NCI-H1436 (cell line): ENCODE measurements at places on chromosomes 4 and X.

GRCh38 chrX:3461397-3462165, 115.1 kb upstream of the MXRA5 start:
- DNase-seq = no peak

DNA sequence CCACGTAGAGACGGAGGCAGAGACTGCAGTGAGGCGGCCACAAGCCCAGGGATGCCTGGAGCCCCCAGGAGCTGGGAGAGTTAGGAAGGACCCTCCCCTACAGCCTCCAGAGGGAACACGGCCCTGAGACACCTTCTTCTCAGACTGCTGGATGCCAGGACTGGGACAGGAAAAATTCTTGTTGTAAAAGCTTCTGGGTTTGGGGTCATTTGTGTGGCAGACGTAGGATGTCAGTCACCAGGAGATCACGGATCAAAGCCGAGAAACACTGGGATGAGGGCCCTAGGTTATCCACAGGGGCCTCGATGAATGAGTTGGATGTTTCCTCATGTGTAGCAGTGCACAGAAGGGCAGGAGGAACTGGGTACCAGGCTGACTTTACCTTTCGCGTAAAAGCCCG, 163.7 kb downstream of the SHOX start:
- DNase-seq = no peak

DNA sequence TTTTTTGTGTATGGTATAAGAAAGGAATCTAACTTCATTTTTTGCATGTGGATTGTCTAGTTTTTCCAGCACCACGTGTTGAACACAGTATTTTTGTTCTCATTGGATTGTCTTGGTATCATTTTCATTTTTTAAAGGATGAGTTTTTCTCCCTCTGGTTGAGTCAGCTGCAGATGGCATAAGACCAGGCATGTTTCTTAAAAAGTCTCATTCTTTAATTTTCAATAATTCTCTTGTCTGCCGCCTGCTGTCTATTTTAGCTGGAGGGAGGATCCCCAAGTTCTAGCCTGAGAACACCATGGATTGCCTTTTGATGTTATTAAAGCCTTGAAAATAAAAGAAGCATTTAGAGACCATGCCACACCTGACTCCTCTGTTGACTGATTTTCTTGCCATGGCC, 263.8 kb downstream of the ARHGAP24 start:
- no peak for DNase-seq

- peak; percentile 10 for DNase-seq
Measured at GRCh38 chr4:69025191-69025998, 70.9 kb upstream of the UGT2B7 start.

DNA sequence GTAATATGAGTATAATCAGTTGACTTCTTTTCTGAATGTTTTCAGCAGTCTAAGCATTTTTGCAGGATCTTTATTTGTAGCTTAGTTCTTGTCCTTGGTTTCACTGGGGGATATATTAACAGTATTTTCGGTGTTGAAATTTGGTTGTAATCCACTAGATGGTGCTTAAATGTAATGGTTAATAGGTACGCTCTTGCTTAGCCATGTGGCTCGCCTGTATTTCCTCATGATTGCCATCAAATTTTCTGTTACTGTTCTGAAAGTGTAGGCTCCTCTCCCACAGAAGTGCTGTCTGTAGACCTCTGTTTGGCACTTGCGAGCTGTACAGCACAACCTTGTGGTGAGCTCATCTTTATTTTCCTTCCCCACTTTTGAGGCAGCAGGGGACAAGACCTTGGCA, 3.9 kb upstream of the FAAH2 start:
- no peak for DNase-seq

- no peak for DNase-seq
Measured at GRCh38 chrX:105822138-105823091, at the start of gene NRK. TSS of gene NRK (plus strand) at chrX:105822539. CDS start at chrX:105822846, 307 bp downstream.

- no peak for DNase-seq
Measured at GRCh38 chr4:145101091-145101490, 3.0 kb downstream of the ABCE1 start.

DNA sequence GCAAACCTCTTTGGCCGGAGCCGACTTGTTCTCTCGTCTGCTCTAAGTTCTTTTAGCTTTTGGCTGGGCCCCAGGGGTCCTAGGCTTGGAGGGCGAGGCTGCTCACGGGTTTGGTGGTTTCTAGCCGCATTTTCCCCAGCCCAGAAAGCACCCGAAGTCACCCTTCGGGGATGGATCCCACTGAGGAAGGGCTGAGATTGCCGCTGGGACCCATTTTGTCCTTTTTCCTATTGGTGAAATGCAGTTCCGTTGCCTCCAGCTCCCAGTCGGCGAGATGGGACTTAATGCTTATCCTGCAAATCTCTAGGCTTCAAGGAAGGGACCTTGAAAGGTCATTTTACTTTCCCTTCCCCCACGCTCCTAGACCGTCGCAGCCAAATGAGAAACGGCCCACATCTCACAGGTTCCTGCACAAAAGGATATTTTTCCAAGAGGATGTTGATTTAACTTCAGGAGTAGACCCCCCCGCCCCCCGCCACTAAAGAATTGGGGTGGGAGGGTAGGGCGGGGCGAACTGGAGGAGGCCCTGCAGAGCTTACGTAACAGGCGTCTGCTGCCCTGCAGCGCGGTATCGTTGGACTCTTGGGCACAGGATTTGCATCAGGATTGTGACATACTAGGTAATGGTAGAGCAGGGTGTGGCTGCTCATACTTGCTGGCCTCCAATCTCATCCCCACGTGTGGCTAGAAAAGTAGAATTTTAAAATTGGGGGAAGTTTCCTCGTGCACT, 564 bp downstream of the PGK1 start:
- peak; percentile 25 for DNase-seq

GRCh38 chr4:40190880-40191815, 5.7 kb upstream of the RHOH start:
- DNase-seq = peak; percentile 32

GRCh38 chrX:153669174-153669890, 4.3 kb downstream of the PNCK start:
- peak; percentile 16 for DNase-seq

GRCh38 chr4:2962614-2963174, 512 bp downstream of the NOP14 start:
- DNase-seq = no peak

- no peak for DNase-seq
Measured at GRCh38 chrX:24360272-24360671, at the start of gene SUPT20HL1. TSS of gene SUPT20HL1 (plus strand) at chrX:24360639. CDS start at chrX:24362761, 2,122 bp downstream.

DNA sequence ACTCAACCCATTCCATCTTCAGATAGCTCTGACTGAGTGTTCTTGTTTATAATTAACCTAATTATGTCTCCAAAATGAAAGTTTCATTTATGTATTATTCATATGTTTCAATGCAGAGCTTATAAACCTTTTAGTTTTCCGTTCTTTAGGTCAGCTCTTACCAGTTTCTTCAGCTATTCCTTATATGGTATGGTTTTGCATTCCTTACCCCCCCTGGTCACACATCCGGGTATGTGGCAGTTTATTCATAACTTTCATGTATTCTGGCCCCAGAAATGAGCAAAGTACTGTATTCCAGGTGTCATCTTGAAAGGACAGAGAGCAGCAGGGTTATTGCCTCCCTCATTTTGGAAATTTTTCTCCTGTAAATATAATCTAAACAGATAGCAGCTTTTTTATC, 16.8 kb upstream of the IGSF1 start:
- no peak for DNase-seq

GRCh38 chrX:93461060-93461459, 212.3 kb downstream of the NAP1L3 start:
- DNase-seq = no peak

- DNase-seq = no peak
Measured at GRCh38 chrX:46965125-46965758, 53.0 kb downstream of the JADE3 start.

GRCh38 chr4:140267576-140267975, 105.9 kb upstream of the SCOC start:
- DNase-seq = no peak

- DNase-seq = no peak
Measured at GRCh38 chrX:13837290-13837745, 20.4 kb upstream of the GPM6B start.

DNA sequence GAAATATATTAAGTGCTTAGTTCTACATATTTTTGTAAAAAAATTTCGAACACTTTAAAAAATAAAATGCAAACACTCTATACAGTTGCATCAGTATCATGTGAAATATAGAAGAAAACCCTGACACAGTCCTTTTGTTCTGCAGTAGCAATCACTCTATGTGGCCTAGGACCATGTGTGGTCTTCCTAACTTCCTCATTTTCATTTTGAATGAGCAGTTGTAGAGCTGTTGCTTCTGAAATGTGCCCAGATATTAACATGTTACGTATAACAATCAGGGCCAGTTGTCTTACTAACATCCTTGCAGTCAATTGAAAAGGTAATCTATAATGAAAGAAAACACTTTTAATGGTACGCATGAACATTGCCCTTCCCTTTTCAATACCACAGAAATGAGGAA, 107.9 kb downstream of the ZNF827 start:
- no peak for DNase-seq

- no peak for DNase-seq
Measured at GRCh38 chr4:151992332-151993154, 231.7 kb upstream of the GATB start.

DNA sequence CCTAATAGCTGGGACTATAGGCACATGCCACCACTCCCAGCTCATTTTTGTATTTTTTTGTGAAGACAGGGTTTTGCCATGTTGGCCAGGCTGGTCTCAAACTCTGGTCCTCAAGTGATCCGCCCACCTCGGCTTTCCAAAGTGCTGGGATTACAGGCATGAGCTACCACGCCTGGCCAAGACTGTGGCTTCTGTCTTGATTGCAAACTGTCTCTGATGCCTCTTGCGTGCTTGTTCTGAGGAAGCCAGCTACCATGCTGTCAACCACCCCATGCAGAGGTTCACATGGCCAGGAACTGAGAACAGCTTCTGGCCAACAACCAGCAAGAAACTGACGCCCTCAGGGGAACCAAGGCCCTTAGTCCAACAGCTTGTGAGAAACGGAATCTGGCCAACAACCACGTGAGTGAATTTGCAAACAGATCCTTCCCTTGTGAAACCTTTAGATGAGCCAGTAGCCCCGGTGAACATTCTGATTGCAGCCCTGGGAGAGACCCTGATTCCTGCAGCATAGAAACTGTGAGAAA, 71.2 kb downstream of the SUPT20HL2 start:
- DNase-seq = no peak

- DNase-seq = no peak
Measured at GRCh38 chrX:56564921-56565840, 1.8 kb downstream of the UBQLN2 start.

DNA sequence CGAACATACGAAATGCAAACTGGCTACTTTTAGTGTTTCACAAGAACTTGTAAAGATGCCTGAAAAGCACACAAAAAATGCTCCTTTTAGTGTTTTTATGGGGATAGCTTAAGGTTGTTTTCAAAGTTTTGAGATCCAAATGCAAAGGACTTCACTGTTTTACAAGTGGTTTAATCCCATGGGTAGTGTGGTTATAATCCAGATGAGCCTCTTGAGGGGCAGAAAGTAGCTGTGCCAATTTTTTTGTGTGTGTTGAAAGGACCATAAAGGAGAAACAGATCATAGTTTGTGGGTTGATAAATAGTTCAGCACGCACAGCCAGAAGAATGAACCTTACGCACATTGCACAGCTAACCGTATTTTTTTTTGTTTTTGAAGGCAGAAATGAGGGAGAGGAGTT, 126.9 kb upstream of the GIMD1 start:
- no peak for DNase-seq

GRCh38 chr4:118983831-118984230, 95.2 kb downstream of the SYNPO2 start:
- DNase-seq = no peak

DNA sequence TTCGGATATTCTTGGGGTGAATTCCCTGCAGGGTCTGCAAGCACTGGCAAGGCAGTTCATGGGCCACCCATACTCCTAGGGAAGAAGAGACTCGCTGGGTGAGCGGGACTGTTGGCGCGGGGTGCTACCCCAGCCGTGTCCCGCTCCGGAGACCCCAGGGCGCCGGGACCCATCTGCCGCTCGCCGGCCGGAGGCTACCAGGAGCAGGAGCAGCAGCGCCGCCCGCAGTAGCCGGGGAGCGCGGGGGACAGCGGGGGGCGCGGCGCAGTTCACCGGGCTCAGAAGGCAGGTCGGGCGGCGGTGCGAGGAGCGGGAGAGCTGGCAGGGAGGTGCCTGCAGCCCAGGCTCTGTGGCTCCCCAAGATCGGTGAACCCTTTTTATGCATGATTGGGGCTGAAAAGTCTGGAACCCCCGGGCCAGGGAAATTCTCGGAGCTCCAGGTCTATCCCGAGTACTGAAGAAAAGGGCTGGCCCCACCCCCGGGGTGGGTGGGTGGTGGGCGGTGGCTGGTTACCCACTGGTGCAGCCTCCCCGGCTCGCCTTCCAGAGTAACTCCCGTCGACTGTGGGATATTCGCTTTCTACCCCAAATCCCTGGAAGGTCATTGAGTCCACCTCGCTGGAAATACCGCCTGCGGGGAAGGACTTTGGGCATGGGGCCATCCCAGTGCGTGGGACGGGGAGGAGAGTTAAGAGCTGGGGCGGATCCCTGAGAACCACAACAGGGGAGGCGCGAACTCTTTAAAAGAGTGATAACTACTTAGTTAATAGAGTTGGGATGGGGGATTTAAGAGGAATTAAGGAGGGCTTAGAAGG, 37.6 kb downstream of the PF4 start:
- no peak for DNase-seq

GRCh38 chr4:138242834-138243156, 646 bp upstream of the SLC7A11 start:
- no peak for DNase-seq

DNA sequence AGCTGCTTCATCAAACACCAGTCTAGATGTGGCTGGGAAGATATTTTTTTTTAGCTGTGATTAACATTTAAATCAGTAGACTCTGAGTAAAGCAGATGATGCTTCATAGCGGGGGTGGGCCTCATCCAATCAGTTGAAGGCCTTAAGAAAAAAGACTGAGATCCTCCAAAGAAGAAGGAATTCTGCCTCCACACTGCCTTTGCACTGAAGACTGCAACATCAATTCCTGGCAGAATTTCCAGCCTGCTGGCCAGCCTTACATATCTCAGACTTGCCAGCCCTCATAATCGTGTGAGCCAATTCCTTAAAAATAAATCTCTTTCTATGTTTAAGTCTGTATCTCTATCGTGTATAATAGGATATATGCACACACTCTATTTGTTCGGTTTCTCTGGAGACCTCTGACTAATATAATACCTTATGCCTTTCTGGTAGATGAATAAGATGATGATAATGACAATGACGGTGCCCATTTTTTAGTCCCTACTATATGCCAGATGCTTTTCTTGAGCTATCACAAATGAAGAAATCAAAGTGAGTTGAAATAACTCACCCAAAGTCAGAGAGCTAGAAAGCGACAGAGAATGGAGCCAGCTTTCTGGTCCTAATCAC, 66.1 kb upstream of the SOD3 start:
- no peak for DNase-seq

DNA sequence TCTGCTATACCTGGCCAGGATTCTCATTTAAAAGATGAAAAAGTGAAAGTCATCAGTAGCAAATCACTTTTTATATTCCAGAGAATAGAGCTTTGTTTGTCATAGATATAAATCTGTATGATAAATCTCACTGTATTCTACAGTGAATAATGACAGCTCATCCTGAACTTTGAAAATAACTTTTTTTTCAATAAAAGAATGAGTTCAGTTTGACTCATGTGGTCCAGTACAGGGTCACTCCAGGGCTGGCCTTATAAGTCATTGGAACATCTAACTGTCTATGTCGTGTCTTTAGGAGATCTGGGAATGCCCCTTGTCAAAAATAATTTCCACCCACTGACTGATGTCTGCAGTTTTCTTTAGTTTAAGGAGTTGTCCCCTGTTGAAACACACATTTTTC, 18.5 kb upstream of the CXCL8 start:
- DNase-seq = no peak
